COLO829 (cell line): ENCODE measurements at places on chromosomes 13 and 19.

GRCh38 chr13:40933508-40934204 is 85.5 kb downstream of the ELF1 start:
- no peak for DNase-seq

- DNase-seq: no peak
Measured at GRCh38 chr19:57642396-57643046, 9.6 kb downstream of the ZNF211 start.

GRCh38 chr13:33840402-33840801 is 22.5 kb downstream of the RFC3 start:
- no peak for DNase-seq

DNA sequence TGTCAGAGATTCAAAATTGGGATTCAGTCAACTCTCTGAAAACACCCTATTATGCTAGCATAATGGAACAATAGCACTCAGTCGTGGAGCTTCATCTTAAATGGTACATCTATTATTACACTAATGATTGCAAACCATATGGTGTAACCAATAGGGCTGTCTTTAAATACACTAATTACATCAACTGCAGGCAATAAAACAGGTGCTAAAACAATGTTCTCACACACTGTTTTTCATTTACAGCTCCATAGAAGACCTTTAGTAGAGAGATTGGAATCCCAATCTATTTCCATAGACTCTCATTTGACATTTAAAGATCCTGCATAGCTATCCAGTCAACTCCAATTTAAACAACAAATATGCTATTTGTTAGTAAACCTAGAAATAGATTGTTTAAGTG is 1917.4 kb downstream of the OLFM4 start:
- no peak for DNase-seq

- no peak for DNase-seq
Measured at GRCh38 chr19:38319421-38320258, at the start of gene KCNK6. KCNK6 (plus strand) TSS chr19:38319845; CDS start chr19:38319951, 106 bp downstream.

DNA sequence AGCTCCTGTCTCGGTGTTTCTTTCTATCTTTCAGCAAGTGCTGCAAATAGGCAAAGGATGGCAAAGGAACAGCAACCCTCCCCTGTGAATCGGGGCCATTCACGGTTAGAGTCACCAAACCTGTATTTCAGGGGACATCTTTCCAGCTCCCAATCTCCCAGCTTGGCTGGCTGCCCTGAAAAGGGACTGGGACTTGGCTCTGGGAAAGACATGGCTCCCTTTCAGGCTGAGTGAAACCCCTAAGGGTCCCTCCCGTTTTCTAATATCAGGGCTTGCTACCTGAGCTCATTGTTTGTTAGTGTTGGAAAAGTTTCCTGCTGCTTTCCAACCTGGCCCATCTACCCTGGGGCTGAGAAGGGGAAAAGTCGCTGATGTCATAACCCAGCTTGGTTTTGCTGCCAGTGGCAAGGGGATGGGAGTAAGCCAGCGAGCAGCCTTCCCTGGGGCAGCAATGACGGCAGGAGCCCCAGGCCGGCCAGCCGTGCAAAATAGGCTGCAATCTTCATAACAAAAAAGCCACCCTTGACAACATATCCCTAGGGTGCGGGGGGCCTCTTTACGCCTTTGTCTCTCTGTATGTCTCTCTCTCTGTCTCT is 29.9 kb downstream of the SERP2 start:
- DNase-seq: no peak

GRCh38 chr13:59000770-59001169 is 1163.0 kb downstream of the DIAPH3 start:
- DNase-seq: no peak

DNA sequence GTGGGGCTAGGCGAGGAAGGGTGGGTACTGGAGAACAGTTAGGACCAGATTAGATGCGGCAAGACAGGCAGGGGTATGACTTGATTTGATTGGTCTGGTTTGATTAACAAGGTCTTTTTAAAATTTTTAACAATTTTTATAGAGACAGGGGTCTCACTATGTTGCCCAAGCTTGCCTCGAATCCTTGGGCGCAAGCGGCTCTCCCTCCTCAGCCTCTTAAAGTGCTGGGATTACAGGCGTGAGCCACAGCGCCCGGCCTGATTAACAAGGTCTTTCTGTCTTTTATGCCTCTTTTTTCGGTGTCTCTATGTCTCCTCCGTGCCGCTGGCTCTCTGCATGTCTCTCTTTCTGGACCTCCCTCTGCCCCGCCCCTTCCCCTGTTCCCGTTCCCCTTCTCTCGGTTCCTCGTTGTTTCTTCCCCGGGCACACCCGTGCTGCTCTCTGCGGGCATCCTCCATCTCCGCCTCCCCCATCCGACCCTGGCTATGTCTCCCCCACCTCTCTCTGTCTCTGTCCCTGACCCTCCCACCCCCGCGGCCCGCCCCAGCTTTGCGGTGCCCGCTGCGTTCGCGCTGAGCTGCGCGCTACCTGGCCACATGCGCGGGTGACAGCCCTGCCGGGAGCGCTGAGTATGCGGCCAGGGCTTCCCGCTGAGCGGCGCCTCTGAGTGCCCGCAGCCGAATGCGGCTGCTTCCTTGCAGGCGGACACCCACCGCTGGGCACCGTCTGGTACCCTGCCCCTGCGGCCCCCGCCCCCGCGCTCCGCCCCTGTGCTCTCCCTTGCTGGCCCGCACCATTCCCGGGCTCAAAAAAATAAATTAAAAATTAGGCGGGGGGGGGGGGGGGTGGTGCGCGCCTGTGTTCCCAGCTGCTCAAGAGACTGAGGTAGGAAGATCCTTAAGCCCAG is 8.1 kb upstream of the SDHAF1 start:
- no peak for DNase-seq

- no peak for DNase-seq
Measured at GRCh38 chr13:98525456-98526181, 51.3 kb downstream of the STK24 start.
